ENCODE measurements at places on chromosomes 6 and 20. TPM values are rescaled to one million over a fixed set of nuclear protein-coding genes. Genes with fewer than 3 reads are reported as not detected.

The SAPCD1 gene
- 15.8 TPM for total RNA-seq

The PRSS16 gene
- total RNA-seq: 12.1 TPM

The FABP7 gene
- not detected for total RNA-seq

The SAMD10 gene
- 12.1 TPM for total RNA-seq

DNA sequence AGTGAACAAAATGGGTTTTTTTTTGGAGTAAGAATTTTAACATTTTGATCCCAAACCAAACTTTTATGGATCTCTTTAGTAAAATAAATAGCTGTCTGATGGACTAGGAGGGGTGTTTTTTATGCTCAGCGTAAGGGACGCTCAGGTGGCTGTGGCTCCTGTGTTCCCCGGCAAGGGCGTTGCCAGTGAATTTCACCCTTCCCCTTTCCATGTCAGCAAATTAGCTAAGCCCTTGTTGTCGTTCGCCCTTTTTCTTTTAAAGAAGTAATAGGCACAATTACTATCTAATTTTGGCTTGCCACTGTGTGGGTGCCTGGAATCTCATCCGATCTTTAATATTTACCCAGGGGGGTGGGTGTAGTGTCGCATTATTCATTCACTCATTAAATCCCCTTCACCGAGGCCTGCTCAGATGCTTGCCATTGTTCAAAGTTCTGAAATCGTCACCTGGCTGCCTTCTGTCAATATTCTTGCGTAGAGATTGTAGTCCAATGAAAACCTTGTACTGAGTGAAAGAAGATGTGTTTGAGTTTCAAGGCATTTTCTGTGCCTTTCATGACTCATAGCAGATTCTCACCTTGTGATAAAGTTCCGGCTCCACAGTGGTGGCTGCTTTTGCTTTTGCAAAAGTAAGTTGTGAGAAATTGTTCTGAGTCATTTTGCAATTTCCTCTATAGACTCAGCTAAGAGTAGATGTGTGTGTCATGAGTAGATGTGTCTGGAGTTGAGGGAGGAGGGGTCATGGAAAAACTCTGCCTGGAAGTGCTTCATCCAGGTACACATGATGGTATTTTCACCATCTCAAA is 40.0 kb upstream of the CLDN20 start:
- H3K36me3 ChIP-seq: no peaks in the 10 kb centered on the region
- H3K4me1 ChIP-seq: no peaks in the 10 kb centered on the region
- H3K27ac ChIP-seq: no peak overlapping the region
- no peak for DNase-seq
- no peak overlapping the region for H3K4me3 ChIP-seq

GRCh38 chr20:51376111-51376510 is 166.4 kb downstream of the NFATC2 start:
- no peak for DNase-seq
- H3K27ac ChIP-seq: no peak overlapping the region
- H3K4me3 ChIP-seq: no peak overlapping the region
- no peaks in the 10 kb centered on the region for H3K27me3 ChIP-seq
- peaks cover 62% of the 10 kb centered on the region for H3K4me1 ChIP-seq
- H3K36me3 ChIP-seq: no peaks in the 10 kb centered on the region

GRCh38 chr20:62119591-62120364 is 2.5 kb upstream of the LSM14B start:
- no peak for DNase-seq
- peaks cover 16% of the 10 kb centered on the region for H3K36me3 ChIP-seq
- H3K4me1 ChIP-seq: peaks cover 50% of the 10 kb centered on the region
- no peak overlapping the region for H3K4me3 ChIP-seq
- H3K27ac ChIP-seq: no peak overlapping the region

DNA sequence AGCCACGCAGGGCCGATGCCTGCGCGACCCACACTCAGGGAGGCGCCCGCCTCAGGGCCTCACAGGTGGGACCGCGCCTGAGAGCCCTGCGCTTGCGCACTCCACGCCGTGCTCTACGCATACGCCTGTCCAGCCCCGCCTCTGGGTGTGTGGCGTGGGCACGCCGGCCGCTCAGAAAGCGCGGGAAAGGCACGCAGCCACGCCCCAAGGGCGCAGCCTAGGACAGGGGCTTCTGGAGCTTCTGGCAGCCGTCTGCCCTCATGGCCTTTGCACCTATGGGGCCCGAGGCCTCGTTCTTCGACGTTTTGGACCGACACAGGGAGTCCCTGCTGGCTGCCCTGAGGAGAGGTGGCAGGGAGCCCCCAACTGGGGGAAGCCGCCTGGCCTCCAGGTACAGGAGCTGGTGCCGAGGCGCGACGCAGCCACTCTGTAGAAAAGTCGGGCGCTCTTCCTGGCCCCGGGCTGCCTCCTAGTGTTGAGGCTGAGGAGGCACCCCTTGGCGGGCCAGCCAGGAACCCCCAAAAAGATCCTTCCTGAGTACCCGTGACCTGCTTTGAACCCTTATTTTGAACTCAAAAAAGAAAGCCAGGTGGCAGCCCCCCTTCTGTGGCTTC is at the start of gene SPO11:
TSS of gene SPO11 (plus strand) at position 196 of the 614 bp plus-strand sequence. CDS start at position 261, 65 bp downstream.
- no peaks in the 10 kb centered on the region for H3K36me3 ChIP-seq
- H3K4me3 ChIP-seq: peak within 1 kb of the TSS; percentile 8

- H3K36me3 ChIP-seq: no peaks in the 10 kb centered on the region
- H3K27me3 ChIP-seq: no peaks in the 10 kb centered on the region
- DNase-seq: no peak
These were observed 4.1 kb upstream of the TAF4 start for GRCh38 chr20:62069741-62070216.

DNA sequence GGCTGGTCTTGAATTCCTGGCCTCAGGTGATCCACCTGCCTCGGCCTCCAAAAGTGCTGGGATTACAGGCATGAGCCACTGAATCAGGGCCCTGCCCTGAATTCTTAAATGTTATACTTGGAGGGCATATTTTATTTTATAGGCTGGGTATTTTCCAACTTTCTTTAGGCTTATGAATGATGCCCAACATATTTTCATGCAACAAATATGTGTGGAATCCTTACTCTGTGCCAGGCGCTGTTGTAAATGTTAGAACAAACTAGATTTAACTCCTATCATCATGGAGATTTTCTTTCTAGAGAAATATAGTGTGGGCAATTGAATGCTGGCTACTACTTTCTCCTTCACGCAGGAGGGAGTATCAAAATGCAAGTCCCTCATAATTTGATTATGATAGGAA is 71.2 kb downstream of the SAMD5 start:
- no peak overlapping the region for H3K27ac ChIP-seq
- H3K36me3 ChIP-seq: no peaks in the 10 kb centered on the region
- H3K27me3 ChIP-seq: peaks cover 9% of the 10 kb centered on the region
- H3K4me3 ChIP-seq: no peak overlapping the region
- no peaks in the 10 kb centered on the region for H3K4me1 ChIP-seq

DNA sequence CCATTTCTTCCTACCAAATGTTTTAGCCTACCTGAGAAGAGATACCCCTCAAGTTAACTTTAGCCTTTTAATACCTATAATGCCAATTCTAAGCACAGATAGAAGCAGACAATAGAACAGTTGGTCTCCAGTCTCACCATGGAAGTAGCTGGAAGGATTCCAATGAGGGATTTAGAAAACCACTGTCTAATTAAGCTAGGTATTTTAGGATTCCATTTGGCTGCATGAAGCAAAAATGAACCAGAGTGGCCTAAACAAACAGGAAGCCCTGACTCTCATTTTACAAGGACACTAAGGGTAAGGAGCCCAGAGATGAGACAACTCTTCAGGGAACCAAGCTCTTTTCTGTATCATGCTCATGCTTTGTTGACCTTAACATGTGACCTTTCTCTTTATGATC is 199.2 kb downstream of the ALDH8A1 start:
- DNase-seq: no peak
- H3K36me3 ChIP-seq: no peaks in the 10 kb centered on the region
- H3K4me3 ChIP-seq: no peak overlapping the region
- no peak overlapping the region for H3K27ac ChIP-seq
- H3K4me1 ChIP-seq: no peaks in the 10 kb centered on the region

GRCh38 chr6:83467620-83468036 is 36.8 kb upstream of the ME1 start:
- no peak overlapping the region for H3K4me3 ChIP-seq
- DNase-seq: peak; percentile 14
- H3K27ac ChIP-seq: no peak overlapping the region

- no peak for DNase-seq
- H3K4me1 ChIP-seq: no peaks in the 10 kb centered on the region
- no peaks in the 10 kb centered on the region for H3K36me3 ChIP-seq
- H3K27ac ChIP-seq: no peak overlapping the region
- H3K4me3 ChIP-seq: no peak overlapping the region
- peaks cover 39% of the 10 kb centered on the region for H3K27me3 ChIP-seq
These were observed 16.7 kb downstream of the TIAM2 start for GRCh38 chr6:155011809-155012291.

GRCh38 chr20:58005581-58006345 is 222.7 kb downstream of the ANKRD60 start:
- DNase-seq: no peak
- no peak overlapping the region for H3K27ac ChIP-seq
- H3K36me3 ChIP-seq: no peaks in the 10 kb centered on the region
- H3K4me1 ChIP-seq: no peaks in the 10 kb centered on the region
- H3K4me3 ChIP-seq: no peak overlapping the region
- peaks cover 15% of the 10 kb centered on the region for H3K27me3 ChIP-seq

GRCh38 chr20:60700728-60701127 is 551.3 kb upstream of the CDH4 start:
- no peaks in the 10 kb centered on the region for H3K27me3 ChIP-seq
- no peak for DNase-seq
- no peaks in the 10 kb centered on the region for H3K36me3 ChIP-seq
- no peaks in the 10 kb centered on the region for H3K4me1 ChIP-seq
- no peak overlapping the region for H3K4me3 ChIP-seq

- peaks cover 31% of the 10 kb centered on the region for H3K4me1 ChIP-seq
- no peaks in the 10 kb centered on the region for H3K36me3 ChIP-seq
- DNase-seq: peak; percentile 87
- H3K27ac ChIP-seq: 0 out of 3 replicates have a peak overlapping the region, but pooled peaks have one; percentile 34
- H3K4me3 ChIP-seq: 0 out of 2 replicates have a peak overlapping the region, but pooled peaks have one; percentile 5
These were observed 21.2 kb upstream of the NFATC2 start for GRCh38 chr20:51563486-51564332.

DNA sequence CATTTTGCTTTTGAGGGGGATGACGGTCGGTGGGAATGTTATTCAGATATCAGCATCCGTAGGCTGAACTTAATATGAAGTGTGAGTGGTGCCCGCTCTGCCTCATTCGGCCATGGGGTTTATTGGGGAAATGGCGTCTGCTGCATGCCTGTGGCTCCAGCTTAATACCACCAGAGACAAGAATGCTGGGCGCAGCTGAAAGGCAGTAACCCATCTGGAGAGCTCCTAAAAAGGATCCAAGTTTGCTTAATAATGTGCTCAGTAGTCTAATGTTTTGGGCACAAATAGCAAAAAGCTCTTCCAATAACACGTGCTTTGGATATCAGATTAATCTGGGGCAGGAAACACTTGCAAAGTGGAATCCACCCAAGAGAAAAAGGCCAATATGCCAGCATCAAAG is 273.0 kb upstream of the TAB2 start:
- no peak overlapping the region for H3K4me3 ChIP-seq
- no peak for DNase-seq
- H3K36me3 ChIP-seq: no peaks in the 10 kb centered on the region
- peaks cover 21% of the 10 kb centered on the region for H3K27me3 ChIP-seq
- H3K4me1 ChIP-seq: no peaks in the 10 kb centered on the region

Measured in K562 (cell line).